Gastroesophageal sphincter (tissue), 4 donors: ENCODE measurements at places on chromosomes 1 and 21. TPM values are rescaled to one million over a fixed set of nuclear protein-coding genes. Genes with fewer than 3 reads are reported as not detected.

- ATAC-seq = peak; percentile 80
These were observed 25.3 kb downstream of the A3GALT2 start for GRCh38 chr1:33295450-33296081.

- ATAC-seq = no peak
These were observed 128.4 kb upstream of the NGF start for GRCh38 chr1:115466433-115466832.

DNA sequence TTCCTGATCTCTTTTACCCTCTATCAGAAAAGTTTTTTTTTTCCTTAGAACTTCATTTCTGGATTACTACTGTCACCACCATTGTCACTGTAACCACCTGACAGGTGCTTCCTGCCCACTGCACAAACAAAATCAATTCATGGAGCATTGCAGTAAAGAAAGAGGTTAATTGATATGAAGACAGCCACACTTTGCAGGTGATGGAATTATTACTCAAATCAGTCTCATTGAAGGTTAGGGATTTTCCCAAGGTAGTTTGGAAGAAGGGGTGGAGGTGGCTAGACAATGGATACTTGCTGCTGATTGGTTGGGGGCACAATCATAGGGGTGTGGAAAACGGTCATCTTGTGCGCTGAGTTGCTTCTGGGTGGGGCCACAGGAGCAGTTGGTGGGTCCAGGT is 230.8 kb upstream of the CACYBP start:
- no peak for ATAC-seq

- ATAC-seq = no peak
These were observed 102.4 kb upstream of the TSPAN2 start for GRCh38 chr1:115191691-115192090.

DNA sequence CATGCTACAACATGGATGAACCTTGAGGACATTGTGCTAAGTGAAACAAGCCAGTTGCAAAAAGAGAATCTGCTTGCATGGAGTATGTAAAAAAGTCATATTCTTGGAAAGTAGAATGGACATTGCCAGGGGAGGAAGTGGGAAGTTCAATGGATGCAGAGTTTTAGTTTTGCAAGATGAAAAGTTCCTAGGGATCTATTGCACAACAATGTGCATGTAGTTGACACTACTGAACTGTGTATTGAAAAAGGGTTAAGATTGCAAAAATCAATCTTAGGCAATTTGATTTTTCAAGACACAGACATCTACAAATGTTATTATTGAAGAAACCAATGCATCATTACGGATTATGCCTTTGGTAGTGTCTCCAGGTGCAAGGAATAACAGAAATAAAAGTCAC is 50.3 kb upstream of the MAGI3 start:
- no peak for ATAC-seq

DNA sequence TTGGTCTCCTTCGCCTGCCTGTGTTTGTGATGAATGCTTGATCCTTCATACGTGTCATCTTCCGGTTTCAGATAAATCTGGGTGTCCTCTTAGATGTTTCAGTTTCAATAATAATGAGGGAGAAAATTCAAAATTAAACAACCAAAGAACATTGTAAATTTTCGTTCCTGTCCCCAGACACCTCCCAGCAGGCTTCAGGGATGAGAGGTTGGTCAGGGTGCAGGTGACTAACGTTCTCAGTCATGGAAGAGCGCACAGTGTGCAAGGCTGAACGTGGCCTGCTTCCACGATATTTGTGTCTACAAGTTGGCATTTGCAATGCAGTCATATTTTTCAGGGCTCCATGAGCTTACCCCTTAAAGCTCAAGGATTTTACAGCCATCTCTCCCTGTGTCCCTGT is 147.1 kb upstream of the ARHGEF16 start:
- ATAC-seq = no peak

DNA sequence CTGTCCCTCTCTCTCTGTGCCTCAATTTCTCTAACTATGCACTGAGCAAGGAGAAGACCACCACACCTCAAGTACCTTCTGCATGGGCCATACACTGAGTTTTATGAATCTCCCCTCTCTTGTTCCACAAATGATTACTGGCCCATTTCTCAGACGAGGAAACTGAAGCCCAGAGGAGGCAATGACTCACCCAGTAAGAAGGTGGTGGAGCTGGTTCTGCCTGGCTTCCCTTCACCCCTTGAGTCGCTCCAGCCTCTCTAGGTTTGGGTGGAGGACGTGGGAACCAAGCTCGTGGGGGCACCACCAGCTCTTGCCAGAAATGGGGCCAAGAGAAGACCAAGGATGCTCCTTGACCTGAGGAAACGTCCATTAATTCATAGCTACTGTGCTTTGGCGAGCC is 21.3 kb upstream of the RUNX3 start:
- no peak for ATAC-seq

DNA sequence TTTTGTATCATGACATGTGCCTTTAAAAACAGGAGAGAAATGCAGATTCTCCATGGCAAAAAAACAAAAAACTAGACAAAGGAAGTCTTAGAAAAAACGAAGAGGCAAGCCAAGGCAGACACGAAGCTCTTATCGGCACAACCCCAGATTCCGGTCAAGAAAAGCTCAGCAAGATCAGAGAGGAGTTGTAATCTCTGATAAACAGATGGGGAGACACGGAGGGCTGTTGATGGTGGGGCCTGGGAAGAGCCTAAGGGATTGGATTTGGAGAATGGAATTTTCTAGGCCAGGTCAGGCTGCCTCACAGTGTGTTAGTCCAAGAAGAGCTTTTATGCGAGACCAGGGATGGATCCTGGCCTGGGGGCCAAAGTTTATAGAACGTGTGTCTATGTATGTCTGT is 96.2 kb upstream of the AKT3 start:
- no peak for ATAC-seq

DNA sequence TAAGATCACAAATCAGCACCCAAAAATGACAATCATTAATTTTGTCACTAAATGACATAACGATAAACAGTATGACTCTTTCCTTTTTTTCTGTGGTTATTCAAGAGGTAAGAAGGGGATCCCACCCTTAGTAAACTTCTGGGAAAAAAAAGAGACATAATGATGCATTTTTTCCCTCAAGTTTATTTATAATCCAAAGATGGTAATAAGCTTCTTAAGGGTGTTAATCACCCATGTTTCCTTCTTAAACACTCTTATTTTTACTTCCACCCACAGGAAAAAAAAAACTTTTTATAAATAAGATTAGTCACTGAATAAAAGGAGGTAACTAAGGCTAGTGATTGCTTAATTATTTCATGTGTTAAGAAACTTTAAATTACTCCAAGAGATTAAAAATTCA is 24.7 kb downstream of the RGS1 start:
- no peak for ATAC-seq

DNA sequence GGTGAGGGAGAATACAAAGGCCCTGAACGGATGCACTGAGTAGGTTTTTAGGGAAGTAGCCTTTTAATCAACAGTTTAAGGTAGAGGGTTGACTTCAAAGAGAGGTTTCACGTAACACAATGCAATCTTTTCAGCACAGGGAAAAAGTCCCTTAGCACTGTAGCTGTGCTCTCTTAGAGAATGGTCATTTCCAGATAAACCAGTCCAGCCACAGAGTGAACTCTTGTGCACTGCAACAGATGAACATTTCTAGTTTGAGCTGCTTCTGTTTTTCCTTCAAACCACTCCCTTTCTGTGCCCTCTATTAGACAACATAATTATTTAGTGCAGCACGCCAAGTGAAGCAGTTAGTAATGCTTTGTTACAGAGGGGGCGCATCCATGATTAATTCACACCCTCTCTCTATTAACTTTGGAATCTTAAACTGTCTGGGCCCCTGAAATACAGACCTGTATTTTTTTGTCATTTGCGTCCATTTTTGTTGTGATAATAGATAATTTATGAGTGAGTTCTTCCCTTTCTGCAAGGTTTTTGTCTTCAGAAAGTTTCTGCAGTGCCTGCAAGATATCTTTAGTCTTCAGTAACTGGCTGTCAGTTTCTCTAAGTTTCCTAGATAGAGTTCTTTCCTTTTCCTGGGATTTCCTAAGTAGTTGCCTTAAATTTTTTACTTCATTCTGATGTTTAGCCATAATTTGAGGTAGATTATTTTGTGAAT is 22.9 kb downstream of the LCA5L start:
- no peak for ATAC-seq

DNA sequence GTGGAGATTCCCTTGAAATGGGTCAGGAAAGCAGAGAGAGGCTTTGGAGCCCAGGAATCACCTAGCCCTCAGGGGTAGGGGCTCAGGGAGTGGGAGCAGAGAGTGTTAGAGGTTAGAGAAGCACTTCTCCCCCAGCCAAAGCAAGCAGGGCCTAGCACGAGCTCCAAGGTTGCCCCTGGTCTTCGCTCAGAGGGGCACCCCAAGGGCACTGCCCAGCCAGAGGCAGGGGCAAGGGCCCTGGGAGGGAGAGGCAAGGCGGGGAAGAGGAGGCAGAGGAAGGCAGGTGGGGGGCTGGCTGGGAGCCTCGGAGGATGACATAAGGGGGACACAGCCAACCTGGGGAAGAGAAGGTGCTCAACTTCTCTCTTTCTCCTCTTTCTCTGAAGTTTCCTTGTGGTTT is 71.9 kb downstream of the CASZ1 start:
- ATAC-seq = no peak

DNA sequence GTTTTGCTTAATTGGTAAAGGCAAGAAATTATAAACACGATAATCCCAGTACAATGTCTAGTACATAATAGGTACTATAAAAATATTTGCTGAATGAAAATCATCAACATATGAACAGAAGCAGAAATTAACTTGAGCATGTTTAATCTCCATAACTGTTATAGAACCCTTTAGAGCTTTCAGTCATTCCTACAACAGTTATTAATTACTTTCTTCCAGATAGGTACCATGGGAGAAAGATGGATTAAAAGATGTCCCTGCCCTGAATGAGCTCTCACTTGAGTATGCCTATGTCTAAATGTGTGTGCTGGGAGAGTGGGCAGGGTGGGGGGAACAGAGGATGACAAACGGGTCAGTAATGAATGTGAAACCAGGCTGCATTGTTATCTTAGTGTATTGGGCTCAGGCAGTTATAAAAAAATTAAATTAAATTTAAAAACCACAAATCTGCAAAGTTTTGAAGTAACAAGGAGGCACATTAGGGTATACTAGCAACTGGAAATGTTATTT is 2.4 kb downstream of the EPS15 start:
- no peak for ATAC-seq

GRCh38 chr1:21139601-21140000 is 37.1 kb downstream of the EIF4G3 start:
- ATAC-seq = no peak

DNA sequence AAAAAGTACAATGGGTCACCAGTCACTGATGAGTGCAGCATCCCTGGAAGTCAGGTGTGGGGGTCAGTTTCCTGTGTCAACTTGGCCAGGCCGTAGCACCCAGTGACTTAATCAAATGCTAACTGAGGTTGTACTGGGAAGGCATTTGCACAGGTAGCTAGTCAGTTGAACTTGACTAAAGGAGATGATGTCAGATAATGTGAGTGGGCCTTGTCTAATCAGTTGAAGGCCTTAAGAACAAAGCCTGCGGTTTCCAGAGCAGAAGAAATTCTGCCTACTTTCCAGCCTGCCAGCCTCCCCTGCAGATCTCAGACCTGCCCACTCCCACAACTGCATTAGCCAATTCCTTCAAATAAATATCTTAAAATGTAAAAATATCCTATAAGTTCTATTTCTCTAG is 57.1 kb downstream of the ERG start:
- no peak for ATAC-seq

GRCh38 chr1:204530932-204531331 is 14.7 kb downstream of the MDM4 start:
- no peak for ATAC-seq

DNA sequence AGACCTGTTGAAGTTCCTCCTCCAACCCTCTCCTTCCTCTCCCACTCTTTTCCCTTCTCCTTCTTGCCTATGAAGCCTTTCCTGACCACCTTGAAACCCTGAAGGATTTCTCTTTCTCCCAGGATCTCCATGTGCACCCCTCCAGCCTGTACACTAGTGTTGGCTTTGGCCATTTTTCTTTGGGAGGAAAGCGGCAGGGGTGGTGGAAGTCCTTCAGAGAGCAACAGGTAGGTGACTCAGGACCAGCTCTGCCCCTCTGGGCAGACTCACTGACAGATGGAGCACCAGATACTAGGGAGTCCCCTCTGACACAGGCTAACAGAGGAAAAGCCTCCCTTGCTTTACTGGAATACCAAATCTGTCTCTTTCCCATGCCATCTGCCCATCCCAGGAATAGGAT is 4.6 kb downstream of the SLC26A9 start:
- ATAC-seq = no peak

DNA sequence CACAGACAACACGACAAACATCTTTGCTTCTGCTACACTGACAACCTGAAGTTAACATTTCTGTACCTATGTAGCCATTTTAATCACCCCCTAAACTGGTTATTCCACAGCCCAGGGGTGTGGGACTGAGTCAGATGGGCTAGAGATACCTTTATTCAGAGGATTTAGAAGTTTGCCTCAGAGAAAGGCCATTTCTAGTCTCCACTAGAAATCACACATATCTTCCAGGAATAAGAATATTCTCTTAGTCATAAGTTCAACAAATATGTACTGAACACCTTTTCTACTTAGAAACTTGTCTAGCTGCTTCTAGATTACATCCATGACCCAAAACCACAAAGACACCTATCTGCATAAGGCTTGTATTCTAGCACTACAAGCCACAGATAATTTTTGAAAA is 38.8 kb downstream of the ERG start:
- no peak for ATAC-seq

- ATAC-seq = no peak
These were observed 119.4 kb upstream of the CXADR start for GRCh38 chr21:17393413-17393812.

DNA sequence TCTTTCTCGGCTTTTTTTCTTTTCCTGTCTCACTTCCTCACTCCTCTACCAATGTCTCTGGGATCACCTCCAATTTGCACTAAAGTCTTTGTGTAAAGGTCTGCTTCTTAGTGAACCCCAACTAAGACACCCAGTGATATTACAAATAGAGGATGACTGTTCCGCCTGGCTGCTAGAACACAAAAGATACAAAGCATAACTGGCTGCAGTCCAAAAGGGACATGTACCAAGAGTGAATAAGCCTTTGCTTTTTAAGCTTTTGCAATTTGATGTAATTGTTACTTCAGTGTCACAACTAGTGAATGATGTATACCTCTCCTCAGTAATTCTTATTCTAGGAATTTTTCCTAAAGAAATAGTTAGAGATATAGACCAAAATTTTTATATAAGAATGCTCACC is 82.8 kb upstream of the BEND5 start:
- no peak for ATAC-seq

GRCh38 chr1:182625024-182625423 is 20.8 kb upstream of the RGS16 start:
- ATAC-seq = no peak

Gene C1orf53
- total RNA-seq = not detected

Gene IKBKE
- total RNA-seq = 2.2 TPM

Gene GNG4
- 0.40 TPM for total RNA-seq

Gene LRRC39
- 1.6 TPM for total RNA-seq

Gene ZSWIM5
- total RNA-seq = 8.1 TPM

Gene METTL13
- total RNA-seq = 17.1 TPM

Gene SOD1
- 266 TPM for total RNA-seq

Gene FAM78B
- total RNA-seq = 0.82 TPM

Gene MTARC2
- 19.0 TPM for total RNA-seq

Gene SIPA1L2
- 29.5 TPM for total RNA-seq
